Suppressor macrophage (primary cell): ENCODE measurements at places on chromosomes 1 and 21.

- no peak for DNase-seq
These were observed 20.4 kb downstream of the KRTAP10-1 start for GRCh38 chr21:44519346-44520325.

GRCh38 chr1:206866062-206866461 is 639 bp downstream of the IL20 start:
- no peak for DNase-seq

DNA sequence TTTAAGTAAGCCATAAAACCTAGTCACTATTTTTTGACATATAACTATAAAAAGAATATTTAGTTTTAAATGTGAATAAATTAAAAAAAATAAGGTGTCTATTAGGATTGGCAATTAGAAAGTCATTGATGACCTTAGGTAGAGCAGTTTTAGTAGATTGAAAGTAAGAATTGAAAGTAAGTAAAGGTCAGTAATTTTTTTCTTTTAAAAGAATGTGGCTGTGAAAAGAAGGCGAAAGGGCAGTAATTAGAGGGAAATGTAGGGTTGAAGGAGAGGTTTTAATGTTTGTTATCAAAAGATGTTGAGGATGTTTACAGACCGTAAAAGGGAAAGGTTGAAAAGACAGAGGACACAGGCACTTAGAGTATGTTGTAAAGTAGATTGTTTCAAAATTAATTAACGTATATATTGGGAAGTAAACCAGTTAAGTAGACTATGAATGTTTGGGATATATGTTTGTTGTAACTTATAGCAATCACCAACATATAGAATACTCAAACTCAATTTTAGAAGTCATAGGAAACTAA is 41.0 kb downstream of the ZFYVE9 start:
- no peak for DNase-seq

DNA sequence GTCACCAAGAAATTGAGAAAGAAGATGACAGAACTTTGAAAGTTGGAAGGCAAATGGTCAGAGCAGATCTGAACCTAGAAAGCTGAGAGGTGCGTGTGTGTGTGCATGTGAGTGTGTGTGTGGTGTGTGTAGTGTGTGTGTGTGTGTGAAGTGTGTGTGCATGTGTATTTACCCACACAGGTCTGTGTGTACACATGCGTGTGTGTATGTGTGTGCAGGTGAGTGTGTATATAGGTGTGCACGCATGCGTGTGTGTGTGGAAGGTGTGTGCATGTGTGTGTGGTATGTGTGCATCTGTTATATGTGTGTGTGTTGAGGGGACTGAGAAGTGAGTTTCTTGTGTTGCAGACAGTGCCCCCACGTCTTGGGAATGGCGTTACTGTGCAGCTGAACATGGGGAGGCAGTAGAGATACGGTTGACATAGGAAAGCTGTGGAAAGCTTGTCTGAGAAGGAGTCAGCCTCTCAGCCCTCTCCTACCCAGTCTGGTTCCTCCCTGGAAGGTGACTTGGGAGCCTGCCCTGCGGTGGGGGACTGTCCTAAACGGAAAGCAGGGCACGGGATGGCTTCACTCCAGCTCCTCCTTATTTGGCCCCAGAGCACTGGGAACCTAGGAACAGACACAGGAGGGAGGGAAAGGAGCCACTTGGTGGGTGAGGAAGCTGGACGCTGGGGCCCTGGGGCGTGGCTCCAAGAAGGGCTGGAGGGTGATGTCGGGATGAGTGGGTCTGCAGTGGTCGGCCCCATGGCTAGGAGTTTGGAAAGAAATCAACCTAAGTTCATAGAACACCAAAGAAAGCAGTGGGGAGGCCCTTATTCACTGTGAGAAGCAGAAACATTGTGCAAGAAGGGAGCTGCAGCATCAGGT is 97.2 kb downstream of the PCBP3 start:
- no peak for DNase-seq

DNA sequence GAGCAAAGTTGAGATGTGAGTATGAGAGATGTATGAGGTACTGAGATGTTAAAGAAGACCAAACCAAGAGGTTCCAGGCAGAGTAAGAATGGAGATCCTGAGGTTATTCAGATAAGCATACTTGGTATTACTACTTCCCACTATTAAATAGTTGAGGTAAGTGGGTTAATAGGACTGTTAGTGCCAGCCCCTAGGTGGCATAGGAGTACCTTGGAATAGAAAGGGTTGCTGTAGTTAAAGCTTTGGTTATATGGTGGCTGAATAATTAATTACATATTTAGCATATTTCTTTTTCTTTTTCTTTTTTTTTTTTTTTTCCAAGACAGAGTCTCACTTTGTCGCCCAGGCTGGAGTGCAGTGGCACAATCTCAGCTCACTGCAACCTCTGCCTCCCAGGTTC is 397.9 kb upstream of the TMPRSS15 start:
- DNase-seq = no peak
